ENCODE measurements at places on chromosomes 11 and 22.

DNA sequence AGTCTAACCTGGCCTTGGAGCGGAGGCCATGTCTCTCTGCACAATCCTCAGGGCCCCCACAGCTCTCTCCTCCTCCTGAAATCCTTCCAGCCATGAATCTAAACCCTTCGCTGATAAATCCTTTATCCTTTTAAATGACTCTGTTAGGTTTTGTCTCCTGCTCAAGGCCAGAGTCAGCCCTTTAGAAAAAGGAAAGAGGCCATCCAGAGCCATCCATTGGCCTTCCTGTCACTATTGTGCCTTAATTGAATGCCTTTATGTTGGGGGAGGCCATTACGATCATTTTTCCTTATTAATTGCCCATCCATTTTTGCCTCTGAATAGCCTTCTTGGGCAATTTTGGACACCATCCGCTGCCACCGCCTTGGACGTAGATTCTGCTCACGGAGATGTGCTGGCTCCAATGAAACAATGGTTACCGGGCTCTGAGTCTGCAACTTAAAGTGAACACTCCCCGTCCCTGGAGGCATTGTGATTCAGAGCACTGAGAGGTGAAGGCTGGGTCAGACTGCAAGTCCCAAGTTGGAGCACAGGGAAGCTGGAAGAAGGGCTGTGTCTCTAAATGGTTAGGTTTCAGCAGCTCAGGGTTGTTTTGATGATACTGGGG is 213.0 kb upstream of the E2F8 start:
- DNase-seq: no peak

- no peak for DNase-seq
These were observed 3.4 kb downstream of the CADM1 start for GRCh38 chr11:115500547-115501501.

DNA sequence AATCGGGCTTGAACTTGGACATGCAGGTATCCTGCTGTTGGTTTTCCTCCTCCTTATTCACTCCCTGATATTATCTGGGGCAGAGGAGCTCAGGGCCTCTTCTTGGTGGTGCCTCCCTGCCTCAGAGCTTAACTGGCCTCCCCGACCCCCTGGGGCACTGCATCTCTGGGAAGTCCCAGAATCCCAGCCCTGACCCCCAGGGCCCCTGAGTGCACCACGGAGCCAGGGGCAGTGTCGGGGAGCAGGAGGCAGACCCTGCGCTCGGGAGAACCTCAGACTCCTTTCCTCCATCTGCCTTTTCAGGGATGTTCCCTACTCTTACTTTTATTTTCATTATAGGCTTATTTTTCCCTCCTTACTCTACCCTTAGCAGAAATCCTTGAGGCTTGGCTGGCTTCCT is 537.0 kb downstream of the BRD1 start:
- DNase-seq: no peak

- DNase-seq: no peak
These were observed 252.0 kb downstream of the CTTN start for GRCh38 chr11:70650075-70650909.

DNA sequence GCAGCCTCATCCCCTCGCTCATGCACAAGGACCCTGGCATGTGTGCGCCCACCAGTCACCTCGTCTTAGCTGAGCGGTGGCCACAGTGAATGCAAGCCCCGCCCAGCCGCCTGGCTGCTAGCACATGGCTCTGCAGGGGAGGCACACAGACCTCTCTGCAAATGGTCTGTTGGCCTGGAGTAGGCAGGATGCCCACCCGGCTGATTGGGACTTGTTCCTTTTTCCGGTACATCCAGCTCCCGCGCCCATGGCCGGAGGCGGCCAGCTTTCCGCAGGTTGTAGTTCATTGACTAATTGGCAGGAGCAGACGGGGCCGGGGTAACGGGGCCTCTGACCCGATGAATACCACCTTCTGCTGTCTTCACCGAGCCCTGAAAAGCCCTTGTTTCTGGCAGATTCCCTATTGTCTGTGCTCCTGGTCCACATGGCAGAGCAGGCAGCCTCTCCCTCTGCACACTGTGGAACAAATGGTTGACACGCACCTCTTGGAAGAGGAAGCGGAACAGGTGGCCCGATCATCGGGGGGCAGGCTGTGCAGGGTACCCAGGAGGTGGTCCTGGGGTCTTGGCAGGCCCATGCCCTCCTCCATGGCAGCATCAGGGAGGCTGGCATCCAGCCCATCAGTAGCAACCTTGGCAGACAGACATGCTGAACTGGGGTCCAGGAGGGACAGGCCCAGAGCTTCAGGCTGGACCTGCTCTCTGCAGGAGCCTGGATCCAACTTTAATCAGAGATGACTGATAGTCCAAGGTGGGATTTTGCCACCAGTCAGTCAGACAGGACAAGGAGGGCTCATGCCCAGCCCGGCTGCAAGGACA is 1512.0 kb downstream of the BRD1 start:
- no peak for DNase-seq

DNA sequence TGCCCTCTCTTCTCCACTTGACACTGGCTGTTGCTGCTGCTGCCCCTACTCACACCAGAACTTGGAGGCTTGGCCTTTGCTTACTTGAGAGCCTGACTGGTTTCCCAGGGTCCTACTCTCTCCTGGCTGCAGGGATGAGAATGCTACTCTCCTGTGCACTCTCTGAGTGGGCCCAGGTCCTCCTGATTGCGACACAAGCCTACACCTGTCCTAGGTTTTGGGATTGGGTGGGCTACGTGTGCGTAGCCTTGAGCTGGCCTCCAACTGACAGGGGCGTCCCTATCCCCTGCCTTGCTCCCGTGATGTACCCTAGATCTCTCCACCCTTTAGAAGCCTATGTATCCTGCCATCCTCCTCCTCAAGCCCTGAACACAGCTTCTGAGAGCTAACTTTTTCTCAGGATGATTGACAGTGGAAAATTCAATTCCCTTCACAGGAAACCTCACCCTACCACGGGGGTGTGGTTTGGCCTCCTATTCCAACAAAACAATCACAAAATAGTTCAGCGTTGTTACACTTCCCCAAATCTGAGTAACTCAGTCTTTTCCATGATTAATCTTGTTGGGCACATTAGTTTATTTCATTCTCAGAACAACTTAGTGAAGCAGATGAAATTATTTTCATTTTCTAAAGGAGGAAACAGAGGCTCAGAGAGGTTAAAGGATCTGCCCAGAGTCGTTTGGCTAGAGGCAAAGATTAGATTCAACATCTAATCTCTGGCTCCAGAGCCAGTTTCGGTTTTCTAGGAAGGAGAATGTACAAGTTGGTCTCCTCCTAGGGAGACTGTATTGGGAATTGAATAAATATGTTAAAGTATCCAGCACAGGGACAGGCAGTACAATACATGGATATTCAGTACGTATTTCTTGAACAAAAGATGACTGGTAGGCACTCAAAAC is 17.6 kb upstream of the AMOTL1 start:
- no peak for DNase-seq

- DNase-seq: no peak
These were observed 1984.1 kb upstream of the RAG2 start for GRCh38 chr11:38582151-38582550.

GRCh38 chr11:74980634-74981033 is 8.1 kb upstream of the NEU3 start:
- DNase-seq: no peak

- DNase-seq: no peak
These were observed 38.0 kb downstream of the METTL15 start for GRCh38 chr11:28146123-28146751.

GRCh38 chr22:50250555-50251476 is at the start of gene HDAC10:
Gene HDAC10 (minus strand): TSS chr22:50251265. CDS start chr22:50251032, 233 bp downstream.
- DNase-seq: peak; percentile 77

DNA sequence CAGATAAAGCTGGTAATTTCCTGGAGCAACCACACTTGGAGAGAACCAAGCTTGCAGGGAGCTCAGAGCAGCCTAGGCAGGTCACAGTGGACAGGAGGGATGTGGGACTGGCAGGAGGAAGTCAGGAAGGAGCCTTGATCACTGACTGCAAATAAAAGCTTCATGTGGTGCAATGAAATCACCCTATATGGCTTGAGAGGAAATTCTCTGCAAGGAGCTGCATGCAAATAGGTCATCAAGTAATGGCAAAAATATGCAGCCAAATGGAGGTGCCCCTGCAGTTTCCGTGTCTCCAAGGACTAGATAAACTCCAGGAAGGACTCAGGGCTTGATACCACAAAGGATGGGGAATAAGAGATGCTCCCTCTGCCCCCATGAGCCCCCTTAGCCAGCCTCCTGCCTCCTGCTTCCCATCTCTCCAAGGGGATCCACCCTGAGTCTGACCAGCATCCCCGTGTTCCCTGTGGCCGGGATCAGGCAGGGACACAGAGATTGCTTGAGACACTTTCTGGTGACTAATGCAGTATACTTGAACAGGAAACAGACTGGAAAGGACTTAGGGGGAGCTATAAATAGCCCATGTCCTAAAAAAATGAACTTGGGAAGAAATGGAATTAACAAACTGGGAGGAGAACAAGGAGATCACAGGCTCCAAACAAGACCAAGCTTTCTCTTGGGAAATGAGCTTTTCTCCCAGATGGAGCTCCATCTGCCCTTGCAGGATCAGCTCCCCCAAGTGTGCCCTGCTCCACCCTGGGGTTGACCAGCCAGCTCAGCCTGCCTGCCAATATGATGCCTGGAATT is 23.9 kb upstream of the MICAL2 start:
- no peak for DNase-seq

DNA sequence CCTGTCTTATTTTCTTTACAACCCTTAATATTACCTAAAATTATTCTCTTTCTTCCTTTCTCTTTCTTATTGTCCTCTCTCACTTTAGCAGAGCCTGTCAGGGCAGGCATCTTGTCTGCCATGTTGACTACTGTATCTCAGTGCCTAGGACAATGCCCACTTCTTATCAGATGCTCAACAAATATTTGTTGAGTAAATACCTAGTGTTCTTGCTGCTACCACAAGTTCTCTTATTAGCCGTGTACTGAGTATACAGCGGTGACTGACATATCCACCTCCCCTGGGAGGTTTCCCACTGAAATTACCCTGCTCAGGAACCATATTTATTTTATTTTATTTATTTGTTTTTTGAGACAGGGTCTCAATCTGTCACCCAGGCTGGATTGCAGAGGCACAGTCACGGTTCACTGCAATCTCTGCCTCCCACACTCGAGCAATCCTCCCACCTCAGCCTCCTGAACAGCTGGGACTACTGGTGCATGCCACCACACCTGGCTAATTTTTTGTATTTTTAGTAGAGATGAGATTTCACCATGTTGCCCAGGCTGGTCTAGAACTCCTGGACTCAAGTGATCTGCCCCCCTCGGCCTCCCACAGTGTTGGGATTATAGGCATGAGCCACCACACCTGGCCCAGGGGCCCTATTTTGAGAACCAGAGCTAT is 6.7 kb downstream of the HPX start:
- no peak for DNase-seq

- no peak for DNase-seq
These were observed 48.4 kb upstream of the C11orf58 start for GRCh38 chr11:16690086-16690485.

DNA sequence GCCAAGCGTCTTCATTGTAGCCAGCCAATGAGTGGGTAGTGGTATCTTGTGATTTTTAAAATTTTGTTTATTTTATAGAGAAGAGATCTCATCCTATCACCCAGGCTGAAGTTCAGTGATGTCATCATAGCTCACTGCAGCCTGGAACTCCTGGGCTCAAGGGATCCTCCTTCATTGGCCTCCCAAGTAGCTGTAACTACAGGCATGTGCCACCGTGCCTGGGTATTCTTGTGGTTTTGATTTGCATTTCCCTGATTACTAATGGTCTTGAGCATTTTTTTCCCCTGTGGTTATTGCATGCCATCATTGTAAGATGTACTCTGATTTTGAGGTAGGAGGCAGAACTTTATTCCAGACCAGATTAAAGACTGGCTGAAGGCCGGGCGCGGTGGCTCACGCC is 2.4 kb upstream of the DENND6B start:
- DNase-seq: no peak

GRCh38 chr11:133818302-133818701 is 27.0 kb downstream of the SPATA19 start:
- no peak for DNase-seq

DNA sequence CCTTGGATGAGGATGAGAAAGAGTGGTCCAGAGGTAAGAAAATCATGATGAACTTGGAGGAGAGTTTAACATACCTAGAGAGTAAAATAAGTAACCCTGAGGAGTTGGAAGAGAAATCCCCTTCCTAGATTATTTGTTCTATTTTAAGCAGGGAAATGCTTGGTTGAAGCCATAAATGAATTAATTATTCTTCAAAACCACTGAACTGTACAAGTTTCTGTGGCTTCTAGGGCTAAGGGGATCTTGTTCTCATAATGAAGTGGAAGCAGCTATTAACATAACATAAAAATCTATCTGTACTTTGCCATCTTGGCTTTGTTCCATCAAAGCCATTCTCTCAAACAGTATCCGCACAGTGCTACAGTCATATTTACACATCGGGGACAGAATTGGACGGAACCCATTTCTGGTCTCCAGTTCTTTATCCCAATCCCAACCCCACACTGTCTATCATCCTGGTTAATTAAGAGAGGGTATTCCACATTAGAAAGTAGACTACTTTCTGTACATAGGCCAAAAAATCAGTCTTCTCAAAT is 14.5 kb upstream of the ARHGAP42 start:
- no peak for DNase-seq

Measured in CD4-positive, alpha-beta T cell treated with Interleukin-2 at 100 ng/mL for 4 hours (primary cell).